ENCODE measurements at places on chromosomes 12 and 14.

DNA sequence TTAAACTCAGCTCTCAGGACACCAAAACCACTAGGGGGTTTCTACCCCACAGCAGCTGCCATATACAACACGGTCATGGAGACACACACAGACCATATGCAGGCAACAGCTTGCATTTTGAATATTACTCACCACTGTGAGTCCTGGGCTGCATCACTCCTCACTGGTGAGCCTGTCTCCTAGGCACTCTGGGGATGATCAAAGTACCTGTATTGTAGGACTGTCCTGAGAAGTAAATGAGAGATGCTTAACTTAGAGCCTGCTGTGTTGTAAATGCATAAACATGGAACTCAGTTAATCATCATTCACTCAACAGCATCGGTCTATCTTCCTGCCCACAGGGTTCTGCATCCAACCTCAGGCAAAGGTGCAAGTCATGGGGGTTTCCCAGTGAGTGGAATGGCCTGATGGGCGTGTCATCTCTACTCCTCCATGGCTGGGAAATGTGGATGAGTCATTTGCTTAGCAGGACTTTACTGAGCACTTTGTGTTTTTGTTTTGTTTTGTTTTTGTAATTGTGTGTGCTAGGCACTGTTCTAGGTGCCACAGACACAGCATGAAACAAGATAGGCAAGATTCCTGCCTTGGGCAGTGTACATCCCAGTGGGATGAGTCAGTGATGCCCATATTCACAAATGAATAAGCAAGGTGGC, 1141.2 kb upstream of the TMEM132C start:
- DNase-seq, result peak; percentile 9

- DNase-seq, result no peak
These were observed 1.5 kb downstream of the VPS37B start for GRCh38 chr12:122894193-122895121.

DNA sequence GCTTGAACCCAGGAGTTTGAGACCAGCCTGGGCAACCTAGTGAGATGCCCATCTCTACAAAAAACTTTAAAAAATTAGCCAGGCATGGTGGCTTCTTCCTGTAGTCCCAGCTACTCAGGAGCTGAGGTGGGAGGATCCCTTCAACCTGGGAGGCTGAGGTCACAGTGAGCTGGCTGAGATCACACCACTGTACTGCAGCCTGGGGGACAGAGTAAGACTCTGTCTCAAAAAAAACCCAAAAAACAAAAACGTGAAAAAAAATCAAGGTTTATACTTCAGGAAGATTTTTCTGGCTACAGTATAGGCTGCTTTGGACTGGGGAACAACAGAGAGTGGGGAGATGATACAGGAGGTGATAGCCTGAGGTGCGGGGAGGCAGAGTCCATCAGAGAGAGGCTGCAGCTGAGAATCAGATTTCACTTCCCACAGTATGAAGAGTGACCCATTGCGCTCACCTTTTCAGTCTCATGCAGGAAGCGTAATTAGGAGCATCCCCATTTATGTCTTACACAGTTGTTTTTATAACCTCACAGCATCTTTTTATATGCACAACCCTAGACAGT, 28.9 kb downstream of the DNAH10 start:
- DNase-seq, result no peak

- DNase-seq, result no peak
These were observed 3.6 kb downstream of the FOXA1 start for GRCh38 chr14:37591311-37591940.

DNA sequence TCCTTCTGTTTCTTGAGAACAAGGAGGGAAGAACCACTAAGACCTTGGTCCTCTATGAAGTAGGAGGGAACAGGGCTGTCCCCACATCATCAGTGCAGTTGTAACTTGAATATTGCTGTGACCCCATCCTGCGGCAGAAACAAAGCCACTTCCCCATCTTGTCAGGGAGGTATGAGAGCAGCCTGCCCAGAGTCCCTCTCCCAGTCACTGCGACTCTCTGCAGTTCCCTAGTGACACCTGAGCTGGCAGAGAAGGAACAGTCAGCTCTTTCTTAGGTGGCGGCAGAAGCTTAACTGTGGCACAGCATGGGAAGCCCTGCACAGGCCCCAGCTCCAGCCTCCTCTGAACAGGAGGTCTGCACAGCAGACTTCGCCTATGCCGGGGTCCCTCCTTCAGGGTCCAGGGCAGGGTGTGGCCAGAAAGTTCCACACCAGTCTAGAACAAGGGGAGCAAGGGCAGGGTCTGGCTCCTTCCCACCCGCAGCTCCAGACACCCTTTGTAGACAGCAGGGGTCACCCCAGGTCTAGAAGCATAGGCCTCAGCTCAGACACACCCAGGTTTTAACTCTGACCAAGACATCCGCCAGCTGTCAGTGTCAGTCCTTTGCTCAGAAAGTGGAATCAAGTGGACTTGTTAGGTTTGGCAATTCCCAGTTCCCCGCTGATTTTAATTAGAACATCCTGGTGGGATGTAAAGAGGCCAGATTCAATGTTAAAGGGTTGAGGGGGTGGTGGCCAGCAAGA, 36.8 kb downstream of the DEGS2 start:
- no peak for DNase-seq

DNA sequence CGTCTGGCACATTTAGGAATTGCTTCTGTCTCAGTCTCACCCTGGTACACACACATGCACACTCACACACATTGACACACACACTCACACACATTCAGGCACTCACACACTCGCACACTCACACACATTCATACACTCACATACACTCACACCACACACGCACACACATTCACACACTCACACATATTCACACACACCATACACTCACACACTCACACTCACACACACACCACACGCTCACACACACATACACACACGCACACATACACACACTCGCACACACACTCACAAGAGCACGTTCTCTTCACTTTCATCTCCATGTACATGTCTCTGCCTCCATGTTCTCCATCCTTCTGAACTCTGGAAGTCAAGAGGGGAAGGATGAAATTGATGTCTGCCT, 23.1 kb upstream of the SMUG1 start:
- DNase-seq, result no peak
